ENCODE measurements at places on chromosomes 6 and 20. TPM values are rescaled to one million over a fixed set of nuclear protein-coding genes. Genes with fewer than 3 reads are reported as not detected.
A peak's percentile ranks its signal among the peaks of the same experiment; 100 is the strongest.

ANGPT4 gene
- not detected for total RNA-seq

JPH2 gene
- total RNA-seq: 0.36 TPM

GRCh38 chr6:10373642-10374359 lies 41.1 kb downstream of the TFAP2A start:
- peaks cover 4% of the 10 kb centered on the region for H3K27me3 ChIP-seq
- DNase-seq: no peak
- no peak overlapping the region for H3K27ac ChIP-seq
- H3K36me3 ChIP-seq: no peaks in the 10 kb centered on the region
- H3K4me1 ChIP-seq: no peaks in the 10 kb centered on the region

GRCh38 chr20:23156170-23156841 lies 70.2 kb upstream of the CD93 start:
- H3K27me3 ChIP-seq: peaks cover 11% of the 10 kb centered on the region
- H3K4me3 ChIP-seq: no peak overlapping the region
- DNase-seq: no peak
- no peak overlapping the region for H3K27ac ChIP-seq

DNA sequence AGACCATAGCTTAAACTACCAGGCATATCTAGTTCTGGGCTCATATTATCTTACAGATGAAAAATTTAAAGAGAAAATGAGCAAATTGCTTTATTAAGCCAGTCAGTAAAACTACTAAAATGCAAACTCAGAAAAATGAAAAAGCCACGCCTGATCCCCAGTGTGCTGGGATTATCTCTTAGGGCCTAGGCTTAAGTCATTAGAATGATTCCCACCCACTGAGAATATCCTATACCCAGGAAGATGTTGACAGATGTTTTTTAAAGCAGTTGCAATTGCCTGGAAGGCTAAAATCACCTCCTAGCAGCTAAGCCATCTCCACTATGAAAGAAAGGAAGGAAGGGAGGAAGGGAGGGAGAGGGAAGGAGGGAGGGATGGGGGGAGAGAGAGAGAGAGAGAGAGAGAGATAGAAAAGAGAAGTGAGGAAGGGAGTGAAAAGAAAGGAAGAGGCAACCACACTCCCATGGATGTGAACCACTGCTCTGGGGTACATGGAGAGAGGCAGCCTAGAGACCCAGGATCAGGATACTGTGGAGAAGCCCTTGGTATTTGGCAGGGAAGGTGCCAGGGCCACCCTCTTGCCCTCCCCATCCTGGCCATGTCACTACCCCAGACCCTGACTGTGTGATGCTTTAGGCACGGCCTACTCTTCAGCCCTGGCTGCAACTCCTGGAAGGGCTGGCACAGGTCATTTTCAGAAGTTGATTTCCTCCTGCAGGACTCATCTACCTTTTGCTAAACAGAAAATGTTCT lies 21.9 kb downstream of the NEDD9 start:
- no peak for DNase-seq
- no peaks in the 10 kb centered on the region for H3K27me3 ChIP-seq
- H3K27ac ChIP-seq: peak overlapping the region; percentile 87
- peaks cover 76% of the 10 kb centered on the region for H3K36me3 ChIP-seq
- peaks cover 70% of the 10 kb centered on the region for H3K4me1 ChIP-seq
- peak overlapping the region; percentile 72 for H3K4me3 ChIP-seq

All from activated naive CD8-positive, alpha-beta T cell treated with anti-CD3 and anti-CD28 coated beads, Interleukin-2, amount 10 ng/mL, durations not matched to agents 7 days and 5 days (primary cell).